ENCODE measurements at places on chromosomes 16 and 17.

DNA sequence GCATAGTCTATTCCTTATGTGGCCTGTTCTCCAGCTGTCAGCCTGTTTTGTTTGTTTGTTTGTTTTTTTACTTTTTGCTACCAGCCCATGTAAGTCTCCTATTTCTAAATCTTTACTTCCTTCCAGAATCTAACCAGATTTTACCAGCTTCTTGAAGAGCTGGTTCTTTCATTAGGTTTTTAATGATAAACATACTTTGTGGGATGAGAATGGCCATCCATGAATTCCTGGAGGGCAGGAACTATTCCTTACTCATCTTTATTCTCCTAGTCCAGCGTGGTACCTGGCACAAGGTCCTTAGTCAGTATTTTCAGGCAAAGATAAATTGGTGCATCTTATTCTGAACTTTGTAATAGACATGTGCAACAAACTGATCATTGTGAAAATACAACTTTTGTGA lies 17.3 kb downstream of the RSPRY1 start:
- DNase-seq, result no peak

DNA sequence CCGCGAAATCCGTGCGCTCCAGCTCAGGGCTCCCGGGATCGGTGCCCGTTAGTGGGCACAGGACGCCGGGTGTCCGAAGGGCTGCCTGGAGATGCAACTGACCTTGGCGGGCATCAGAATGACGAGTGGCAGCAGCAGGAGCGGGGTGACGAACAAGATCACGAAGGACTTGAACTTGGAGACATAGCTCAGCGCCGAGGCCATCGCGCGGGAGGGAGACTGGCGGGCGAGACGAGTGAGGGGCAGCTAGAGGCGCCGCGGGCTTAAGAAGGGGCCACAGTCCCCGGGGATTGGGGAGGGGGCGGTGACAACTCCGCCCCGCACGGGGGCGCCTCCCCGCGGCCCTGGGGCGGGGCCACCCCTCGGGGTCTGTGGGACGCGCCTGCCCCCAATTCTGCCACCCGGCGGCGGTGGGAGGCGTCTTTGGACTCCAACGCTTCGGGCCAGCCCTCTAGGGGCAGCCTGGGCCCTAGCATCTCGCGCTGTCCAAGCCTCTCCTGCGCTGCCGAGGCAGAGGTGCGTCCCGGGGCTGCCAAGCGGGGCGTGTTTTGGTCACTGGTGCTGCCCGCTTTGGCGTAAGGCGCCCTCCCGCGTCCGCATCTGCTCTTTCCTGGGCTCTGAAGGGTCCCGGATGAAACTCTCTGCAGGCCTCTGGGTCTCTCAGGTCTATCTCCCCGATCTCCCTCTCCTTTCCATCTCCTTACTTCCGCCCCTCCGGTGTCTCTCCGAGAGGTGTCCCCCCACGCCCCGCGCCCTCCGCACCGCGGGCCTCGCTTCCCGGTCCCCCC lies at the start of gene SLC13A5:
SLC13A5 (minus strand) TSS at position 240 of the 788 bp plus-strand sequence; CDS start at position 204, 36 bp downstream.
- no peak for DNase-seq

GRCh38 chr16:80324371-80324770 lies 216.4 kb upstream of the DYNLRB2 start:
- DNase-seq, result no peak

GRCh38 chr16:21523411-21524067 lies 75.8 kb upstream of the METTL9 start:
- no peak for DNase-seq

DNA sequence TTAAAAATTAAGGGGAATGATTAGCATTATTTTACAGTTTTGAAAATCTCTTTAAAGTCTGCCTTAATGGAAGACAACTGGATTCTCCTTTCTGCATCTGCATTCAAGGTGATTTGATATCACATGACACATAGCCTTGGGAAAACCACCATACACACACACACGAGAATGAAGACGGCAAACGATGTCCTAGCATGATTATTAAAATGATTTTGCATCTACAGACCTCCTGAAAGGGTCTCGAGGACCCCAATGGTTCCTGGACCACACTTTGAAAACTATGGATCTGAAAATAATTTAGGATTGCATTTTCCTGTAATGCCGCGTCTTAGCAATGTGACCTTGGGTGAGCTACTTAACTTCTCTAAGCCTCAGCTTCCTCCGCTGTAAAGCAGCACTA lies 11.8 kb upstream of the CHST4 start:
- DNase-seq, result no peak

- no peak for DNase-seq
Observed at GRCh38 chr17:64309710-64310109, 46.6 kb upstream of the TEX2 start.

DNA sequence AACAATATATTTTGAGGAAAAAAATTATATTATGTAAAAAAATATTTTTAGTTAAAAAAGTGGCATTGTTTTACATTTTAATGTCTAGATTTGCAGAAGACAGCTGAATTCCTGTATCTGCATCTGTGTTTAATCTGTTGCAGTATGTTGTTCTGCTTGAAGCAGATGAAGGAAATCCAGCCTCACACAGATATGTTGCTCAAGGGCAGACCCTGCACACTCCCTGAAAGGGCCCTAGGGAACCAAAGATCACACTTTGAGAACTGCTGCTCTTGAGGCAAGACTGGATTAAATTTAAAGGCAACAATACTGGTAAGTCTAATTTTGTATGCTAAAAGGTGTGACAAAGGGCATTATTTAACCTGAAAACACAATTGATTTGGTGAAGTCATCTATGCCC lies 16.4 kb upstream of the SLC6A4 start:
- no peak for DNase-seq

GRCh38 chr16:997440-998051 lies 16.0 kb downstream of the SOX8 start:
- DNase-seq, result peak; percentile 20

DNA sequence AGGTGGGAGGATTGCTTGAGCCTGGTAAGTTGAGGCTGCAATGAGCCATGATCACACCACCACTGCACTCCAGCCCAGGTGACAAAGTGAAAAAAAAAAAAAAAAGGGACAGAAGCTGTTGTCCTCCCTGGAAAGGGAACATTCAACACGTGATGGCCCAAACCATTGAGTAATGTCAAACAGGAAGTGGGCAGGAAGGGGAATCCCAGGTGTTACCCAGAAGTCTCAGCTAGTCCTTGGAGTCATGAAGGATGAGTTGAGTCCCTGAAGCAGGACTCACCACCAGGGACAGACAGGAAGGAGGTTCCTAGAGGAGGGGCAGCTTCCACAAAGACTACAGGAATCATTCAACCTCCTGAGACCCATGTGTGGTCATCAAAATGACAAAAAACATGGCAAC lies 19.8 kb upstream of the CMIP start:
- no peak for DNase-seq

GRCh38 chr17:437545-437944 lies 84.9 kb upstream of the RPH3AL start:
- no peak for DNase-seq

DNA sequence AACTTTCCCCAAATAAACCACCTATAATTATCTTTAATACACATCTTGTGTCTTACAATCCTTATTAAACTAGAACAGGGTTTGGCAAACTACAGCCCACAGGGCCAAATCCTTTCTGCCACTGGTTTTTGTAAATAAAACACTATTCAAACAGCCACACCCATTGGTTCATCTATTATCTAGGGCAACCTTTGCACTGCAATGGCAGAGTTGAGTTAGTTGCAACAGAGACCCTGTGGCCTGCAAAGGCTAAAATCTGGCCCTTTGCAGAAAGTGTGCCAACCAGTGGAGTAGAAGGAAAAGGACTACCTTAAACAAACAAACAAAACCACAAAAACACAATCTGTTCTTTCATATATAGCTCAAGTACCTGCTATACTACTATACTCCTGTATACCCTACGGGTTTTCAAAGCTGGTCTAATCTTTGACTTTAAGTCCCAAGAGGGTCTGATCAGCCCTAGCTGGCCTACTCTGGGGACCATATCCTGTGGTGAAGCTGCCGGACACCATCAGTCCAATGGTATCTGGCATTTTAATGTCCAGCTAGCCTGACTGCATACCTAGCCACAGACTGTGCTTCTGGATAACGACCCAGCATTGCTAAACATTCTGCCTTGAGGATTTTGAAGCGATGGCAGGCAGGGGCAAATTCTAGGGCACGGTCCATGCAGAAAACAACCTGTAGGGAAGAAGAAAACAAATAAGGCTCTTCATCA lies 23.3 kb downstream of the CNP start:
- DNase-seq, result no peak

DNA sequence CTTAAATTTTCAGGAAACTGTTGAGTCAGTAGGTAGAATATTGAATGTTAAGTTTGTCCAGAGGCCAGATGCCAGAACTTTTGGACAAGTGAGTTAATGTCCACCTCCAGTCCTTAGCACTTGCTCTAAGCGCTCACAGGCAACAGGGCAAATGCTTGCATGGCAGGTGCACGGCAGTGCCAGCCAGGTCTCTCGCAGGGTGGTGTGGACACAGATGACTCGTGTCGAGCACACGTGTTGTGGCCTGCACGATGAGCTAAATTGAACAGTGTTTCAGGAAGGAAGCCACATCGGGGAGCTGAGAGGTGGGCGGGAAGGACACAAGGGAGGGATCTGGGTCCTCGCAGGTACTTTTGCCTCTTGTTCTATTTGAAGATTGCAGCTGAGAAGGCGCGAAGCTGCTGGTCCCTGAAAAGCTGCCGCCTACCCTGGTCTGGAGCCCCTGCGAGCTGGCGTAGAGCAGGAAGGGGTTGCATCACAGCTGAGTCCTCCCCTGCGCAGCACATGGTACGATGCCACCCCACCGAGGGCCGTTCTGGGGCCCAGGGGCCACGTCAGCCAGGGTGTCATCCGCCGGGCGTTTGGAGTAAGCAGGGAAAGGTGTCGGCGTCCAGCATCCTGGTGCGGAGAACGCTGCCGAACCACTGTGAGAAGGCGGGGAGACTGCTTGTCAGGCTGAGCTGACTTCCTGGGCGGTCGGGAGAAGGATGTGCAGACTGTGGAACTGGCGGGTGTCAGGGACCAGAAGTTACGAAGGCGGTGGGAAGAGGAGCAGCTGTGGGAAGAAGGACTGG lies 6.3 kb downstream of the RAB40C start:
- DNase-seq, result no peak

DNA sequence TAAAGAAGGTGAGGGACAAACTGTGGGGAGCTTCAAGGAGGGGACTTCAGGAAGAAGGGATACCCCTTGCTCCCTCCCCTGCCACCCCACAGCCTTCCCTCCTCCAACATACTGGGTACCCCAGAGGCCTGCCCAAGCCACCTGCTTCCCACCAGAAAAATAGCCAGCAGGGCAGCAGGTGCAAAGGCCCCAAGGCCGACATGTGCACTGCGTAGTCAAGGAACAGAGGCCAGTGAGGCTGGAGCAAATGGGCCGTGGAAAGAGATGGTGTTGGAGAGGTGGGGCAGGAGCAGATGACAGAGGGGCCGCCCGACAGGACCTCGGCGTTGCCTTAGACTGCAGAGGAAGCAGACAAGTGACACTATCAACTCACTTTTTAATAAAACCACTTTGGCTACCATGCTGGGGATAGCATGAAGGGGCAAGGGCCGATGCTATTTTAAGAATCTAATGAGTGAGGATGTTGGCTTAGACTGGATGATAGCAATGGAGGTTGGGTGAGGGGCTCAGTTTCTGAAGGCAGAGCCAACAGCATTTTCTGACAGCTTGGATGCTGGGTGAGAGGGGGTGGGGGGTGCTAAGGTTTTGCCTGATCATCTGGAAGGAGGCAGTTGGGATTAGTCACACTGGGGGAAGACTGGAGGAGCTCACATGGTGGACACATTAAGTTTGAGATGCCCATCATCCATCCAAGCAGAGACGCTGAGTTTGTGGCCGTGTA lies 72.8 kb upstream of the TOB1 start:
- no peak for DNase-seq

DNA sequence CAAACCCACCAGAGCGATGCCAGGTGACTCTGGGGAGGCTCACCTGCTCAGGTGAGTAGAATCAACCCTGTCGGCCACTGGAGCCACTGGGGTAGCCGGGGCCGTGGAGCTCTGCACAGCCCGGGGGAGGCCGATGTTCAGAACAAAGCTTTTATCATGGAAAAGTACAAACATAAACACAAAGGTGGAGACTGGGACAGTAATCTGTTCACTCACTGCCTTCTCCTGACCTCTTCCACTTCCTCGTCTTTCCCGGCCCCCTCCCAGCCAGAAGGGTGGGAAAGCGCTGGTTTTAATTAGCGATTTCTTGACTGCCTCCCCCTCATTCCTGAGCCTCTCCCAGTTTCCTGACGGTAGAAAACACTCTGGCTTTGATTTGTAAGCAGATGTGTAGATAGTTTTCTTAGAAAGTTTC lies 9.8 kb upstream of the TEX19 start:
- DNase-seq, result no peak

GRCh38 chr17:65848751-65849150 lies 287.3 kb upstream of the AXIN2 start:
- no peak for DNase-seq

- no peak for DNase-seq
Observed at GRCh38 chr16:26058326-26058725, 366.6 kb downstream of the HS3ST4 start.

DNA sequence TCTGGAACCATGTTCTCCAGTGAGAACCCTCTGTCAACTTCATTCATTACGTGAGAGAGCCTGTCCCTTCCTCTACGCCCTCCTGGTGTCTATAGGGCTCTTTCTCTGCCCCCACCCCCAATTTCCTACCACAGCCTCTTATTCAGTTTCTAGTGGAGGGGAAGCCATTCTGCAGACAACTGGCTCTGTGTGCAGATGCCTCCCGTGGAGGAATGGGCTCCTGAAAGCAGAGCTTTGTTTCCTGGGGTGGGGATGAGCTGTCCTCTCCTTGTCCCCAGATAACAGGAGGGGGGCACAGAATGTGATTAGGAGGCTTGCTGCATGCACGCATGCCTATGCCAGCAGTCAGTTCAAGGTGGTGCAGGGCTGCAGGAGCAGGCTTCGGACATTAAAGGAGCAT lies 31.6 kb downstream of the MMP15 start:
- DNase-seq, result no peak

GRCh38 chr16:17591655-17592405 lies 121.1 kb upstream of the XYLT1 start:
- no peak for DNase-seq

DNA sequence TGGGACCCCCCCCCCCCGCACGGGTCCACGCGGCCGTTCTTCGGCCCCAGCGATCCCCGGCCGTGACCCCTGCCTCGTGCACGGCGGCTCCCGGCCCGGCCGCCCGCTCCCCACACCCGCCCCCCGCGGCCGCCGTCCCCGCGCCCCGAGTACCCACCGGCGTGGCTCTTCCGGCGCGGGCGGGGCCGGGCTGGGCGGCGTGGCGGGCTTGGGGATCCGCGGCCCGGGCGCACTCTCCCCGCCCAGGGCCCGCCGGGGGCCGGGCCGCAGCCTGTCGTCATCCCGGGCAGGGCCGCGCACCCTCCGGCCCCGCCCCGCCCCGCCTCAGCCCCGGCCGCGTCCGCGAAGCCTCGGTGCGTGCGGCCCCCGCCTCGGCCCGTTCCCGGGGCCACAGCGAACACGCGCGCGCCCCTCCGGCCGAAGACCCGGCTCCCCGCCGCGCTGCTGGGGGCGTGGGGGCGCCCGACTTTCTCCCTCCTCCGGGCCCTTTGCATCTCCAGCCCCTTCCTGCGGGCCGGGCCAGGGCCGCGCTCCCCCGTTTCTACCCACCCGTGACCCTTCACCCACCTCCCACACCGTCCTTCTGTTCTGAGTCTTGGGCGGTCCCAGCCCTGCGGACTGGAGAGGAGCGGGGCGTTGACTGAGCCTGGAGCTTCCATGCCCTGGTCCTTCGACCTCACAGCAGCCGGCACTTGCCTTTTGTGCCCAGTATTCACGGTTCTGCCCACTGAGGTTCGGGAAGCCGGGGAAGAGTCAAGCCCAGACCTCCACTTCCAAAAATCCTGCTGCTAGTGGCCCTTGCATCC lies 840 bp downstream of the MYO1C start:
- peak; percentile 43 for DNase-seq

GRCh38 chr17:49457564-49458535 lies 37.2 kb upstream of the NGFR start:
- DNase-seq, result no peak

GRCh38 chr17:45284176-45285140 lies 22.6 kb upstream of the SPATA32 start:
- peak; percentile 37 for DNase-seq
